ENCODE measurements at places on chromosomes 1 and 21.

GRCh38 chr1:58907398-58907797 is 123.6 kb upstream of the JUN start:
- no peak for DNase-seq

- no peak for DNase-seq
These were observed 69.3 kb downstream of the RPS6KA1 start for GRCh38 chr1:26598890-26599289.

- no peak for DNase-seq
These were observed 68.8 kb downstream of the SMYD2 start for GRCh38 chr1:214349781-214350180.

GRCh38 chr1:26096471-26096870 is 15.2 kb upstream of the PDIK1L start:
- DNase-seq = no peak

Measured in hypothalamus (tissue), 51 donors.